Stimulated activated CD8-positive, alpha-beta memory T cell treated with anti-CD3 and anti-CD28 coated beads, Interleukin-12 subunit alpha, Interleukin-12 subunit beta, amount 100 ng/mL, for 1 hour (primary cell): ENCODE measurements at places on chromosomes 5 and 9.

- DNase-seq = no peak
Observed at GRCh38 chr5:180305481-180305880, 13.6 kb upstream of the MAPK9 start.

DNA sequence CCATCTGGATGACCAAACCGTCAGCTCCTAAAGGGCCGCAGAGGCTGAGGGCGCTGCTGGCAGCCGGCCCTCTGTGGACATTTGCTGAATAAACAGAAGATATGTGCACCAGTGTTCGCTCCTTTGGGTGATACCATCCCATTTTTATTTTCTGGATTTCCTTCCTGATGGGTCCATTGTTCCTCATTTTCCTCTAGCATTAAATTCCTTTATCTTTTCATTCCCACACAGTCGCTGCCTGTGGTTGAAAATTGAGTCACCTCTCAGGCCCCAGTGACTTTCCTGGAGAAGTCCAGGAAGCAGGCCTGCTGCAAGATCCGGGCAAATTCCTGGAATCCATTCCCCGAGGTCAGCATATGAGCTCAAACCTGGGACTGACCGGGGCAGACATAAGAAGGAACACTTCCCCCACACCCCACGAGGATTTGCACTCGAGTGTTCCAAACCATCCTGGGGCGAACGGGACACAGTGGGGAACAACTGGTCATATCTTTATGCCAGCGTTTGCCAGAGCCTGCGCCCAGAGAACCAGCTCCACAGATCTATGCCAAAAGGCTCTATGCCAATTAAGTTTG is 86.7 kb upstream of the PCA3 start:
- DNase-seq = no peak

- DNase-seq = no peak
Observed at GRCh38 chr5:135487839-135488514, 35.8 kb upstream of the TIFAB start.

- DNase-seq = no peak
Observed at GRCh38 chr5:71982717-71983395, 124.4 kb upstream of the MAP1B start.

- no peak for DNase-seq
Observed at GRCh38 chr5:52754051-52754450, 33.7 kb upstream of the ITGA1 start.

GRCh38 chr9:97808415-97808814 is 44.6 kb upstream of the FOXE1 start:
- DNase-seq = no peak

- no peak for DNase-seq
Observed at GRCh38 chr9:106621313-106622163, 241.4 kb upstream of the ZNF462 start.

DNA sequence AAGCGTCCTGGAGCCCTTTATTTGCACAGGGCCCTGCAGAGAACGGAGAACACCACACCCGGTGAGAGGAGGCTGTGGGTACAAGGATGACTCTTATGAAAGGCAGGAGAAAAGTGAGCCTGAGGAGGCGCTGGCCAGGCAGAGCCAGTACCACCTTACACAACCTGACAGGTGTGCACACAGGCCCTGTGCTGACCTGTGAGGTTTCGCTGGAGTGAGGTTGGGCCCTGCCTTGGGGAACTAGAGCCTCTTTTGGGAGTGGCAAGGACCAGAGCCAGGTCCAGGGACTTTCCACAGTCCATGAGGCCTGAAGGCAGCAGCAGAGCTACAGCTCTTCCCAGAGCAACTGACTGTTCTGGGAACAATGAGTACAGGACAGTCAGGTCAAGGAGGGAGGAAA is 3.1 kb downstream of the SRD5A1 start:
- DNase-seq = no peak

DNA sequence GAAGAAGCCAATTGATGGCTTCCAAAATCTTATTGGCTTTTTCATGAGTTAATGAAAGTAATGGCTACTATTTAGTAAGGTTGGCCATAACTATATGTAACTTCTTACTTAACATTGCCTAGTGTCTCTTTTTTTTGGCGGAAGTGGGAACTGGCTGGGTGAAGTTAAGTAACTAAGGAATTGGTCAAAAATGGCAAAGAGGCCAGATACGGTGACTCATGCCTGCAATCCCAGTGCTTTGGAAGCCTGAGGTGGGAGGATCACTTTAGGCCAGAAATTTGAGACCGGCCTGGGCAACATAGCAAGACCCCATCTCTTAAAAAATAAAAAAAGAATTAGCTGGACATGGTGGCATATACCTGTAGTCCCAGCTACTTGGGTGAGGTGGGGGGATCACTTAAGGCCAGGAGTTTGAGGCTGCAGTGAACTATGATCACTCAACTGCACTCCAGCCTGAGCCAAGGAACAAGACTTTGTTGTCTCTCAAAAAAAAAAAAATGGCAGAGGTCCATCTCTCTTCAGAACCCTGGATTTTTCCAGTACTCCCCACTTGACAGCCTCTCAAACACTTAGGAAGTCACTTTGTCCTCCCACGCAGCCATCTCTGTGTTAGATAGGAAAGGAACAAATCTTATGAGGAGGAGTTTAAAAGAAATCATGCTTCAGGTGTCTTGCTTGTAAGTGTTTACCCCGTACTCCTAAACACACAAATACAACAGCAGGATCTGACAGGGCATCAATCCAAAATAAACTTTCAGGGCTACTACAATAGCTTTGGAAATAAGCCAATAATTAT is 75.7 kb downstream of the TEK start:
- DNase-seq = no peak

GRCh38 chr9:111034170-111034897 is 3.9 kb downstream of the LPAR1 start:
- DNase-seq = no peak

DNA sequence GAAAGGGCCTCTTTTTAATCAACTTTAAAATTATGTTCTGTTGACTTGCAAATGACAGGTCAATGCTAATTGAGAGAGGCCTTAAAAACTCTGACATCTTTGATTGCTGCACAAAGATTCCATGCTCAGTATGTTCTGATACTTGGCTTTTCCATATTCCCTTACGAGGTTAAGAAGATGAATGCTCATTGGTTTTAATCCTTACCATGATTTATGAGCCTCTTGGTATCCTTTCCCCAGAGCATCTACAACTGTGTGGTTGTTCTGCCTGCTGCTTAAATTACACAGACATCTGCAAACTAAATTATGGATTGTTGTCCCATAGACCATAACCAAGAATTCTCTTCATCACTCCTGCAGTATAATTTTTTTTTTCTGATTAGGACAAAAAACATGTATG is 352.6 kb downstream of the CDH12 start:
- DNase-seq = no peak

GRCh38 chr5:181203777-181204112 is 1.3 kb downstream of the TRIM7 start:
- DNase-seq = no peak

DNA sequence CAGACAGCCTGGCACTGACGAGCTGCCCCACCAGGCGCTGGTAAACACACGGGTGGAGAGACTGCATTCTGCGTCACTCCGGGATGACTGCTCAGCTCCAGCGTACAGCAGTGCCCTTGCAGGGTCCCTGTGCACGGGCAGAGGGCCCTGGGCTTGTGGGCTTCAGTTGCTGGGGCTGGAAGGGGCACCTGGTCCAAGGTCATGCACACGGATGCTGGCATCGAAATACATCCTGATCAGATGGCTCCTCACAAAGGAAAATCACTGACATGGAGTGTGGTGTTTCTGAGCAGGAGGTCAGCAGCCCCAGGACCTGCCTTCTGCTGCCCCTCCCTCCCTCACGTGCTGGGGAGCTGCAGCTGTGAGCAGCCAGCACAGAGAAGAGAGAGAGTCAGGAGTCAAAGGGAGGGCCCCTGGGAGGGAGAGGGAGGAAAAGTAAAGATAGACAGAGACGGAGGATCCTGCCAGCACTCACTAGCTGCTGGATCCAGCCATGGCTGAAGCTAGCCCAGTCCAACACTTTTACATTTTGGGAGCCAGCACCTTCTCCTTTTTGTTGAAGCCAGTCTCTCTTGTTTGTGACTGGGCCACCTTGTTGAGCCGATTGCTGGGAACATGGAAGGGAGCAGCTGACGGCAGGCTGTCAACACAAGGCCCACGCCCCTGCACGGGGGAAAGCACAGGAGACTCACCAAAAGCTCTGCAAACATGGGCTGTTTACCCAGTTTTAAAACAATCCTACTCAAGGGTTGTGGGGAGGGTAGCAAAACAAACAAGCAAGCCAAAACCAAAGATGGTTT is 166.5 kb upstream of the PHYKPL start:
- DNase-seq = no peak

DNA sequence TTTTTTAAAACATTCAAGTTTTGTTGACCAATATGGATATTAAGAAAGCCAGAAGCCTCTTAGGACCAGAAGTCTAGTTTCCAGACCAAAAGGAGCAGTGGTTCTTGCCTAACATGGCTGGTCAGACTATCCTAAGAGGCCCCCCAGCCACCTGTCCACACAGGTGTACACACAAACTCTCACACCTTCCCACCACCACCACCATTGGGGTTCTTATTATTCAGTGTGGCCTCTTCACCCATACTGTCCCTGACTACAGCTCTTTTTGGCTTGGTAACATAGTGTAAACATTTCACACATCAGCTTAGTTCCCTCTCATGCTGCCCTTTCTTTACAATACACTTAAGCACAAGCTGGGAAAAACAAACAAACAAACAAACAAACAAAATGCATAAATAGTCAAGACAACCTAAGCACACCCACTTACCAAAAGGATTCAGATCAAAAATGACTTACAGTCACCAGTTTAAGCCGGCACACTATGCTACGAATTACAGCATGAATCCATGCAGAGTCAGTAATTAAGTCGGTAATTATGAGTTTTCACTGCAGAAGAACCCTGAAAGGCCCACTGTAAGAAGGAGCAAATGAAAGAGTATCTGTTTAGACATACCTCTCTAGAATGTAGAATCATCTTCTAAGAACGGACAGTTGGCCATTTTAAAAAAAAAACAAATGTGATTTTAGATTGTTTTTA is 9.5 kb downstream of the LHFPL2 start:
- no peak for DNase-seq

DNA sequence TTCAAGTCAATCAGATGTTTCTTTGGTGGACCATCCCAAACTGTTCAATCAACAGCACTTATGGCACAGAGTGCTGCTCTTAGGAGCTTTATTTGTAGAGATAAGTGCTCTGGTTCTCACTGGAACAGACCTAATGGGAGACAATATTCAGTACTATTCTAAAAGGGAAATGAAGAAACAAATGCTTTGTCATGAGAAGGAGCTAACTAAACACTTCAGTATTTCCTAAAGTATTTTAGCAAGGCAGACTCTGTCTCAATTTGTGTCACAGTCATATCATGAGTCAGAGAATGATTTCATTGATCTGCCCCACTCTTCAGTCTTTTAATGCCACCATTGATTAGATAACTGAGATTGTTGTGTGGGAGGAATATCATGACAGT is 175.3 kb downstream of the SLF1 start:
- no peak for DNase-seq

DNA sequence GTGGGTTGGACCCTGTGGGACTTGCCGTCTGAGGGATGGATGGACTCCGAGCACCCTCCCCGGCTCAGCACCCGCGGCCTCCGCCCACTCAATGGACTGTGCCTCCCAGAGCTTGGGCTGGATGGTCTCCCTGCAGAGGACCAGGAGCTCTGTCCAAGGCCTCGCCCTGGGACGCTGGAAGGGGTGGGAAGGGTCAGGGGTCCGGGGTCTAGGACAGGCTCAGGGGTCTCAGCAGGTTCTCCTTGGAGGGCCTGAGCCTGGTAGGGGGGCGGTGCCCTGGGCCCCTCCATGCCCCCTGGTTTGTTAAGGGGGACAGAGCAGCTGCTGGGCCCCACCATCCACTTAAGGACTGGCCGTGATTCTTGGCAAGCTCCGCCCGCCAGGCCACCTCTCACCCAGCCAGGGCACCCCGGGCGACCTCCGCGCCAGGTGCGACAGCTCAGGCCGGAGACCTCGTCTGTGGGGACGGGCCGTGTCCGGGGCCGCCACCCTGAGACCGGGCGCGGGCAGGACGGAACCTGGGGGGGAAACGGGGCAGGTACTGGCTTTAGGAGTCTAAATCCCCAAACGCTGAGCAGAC is 29.2 kb downstream of the EXOC3 start:
- no peak for DNase-seq

- DNase-seq = no peak
Observed at GRCh38 chr5:78755822-78756429, 107.4 kb upstream of the LHFPL2 start.

DNA sequence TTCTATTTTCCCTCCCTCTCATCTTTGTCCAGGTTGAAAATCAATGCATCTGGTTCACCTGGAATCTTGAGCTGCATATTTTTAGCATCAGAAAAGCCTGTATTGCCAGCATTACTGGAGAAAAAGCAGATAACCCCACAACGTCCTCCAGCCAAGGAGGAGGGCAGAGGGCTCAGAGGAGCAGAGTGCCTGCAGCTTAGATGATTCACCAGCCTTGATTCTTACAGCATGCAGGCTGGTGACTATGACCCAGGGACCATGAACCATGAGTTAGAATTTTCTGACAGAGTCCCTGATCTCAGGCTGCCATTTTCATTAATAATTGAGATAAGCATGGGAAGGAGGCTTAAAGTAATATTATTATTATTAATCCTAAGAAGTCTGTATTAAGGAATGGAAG is 278.2 kb downstream of the BRINP1 start:
- no peak for DNase-seq

- no peak for DNase-seq
Observed at GRCh38 chr9:130997925-130998596, 10.9 kb upstream of the LAMC3 start.

GRCh38 chr5:173981185-173981761 is 7.7 kb upstream of the C5orf47 start:
- no peak for DNase-seq

GRCh38 chr5:172886974-172887501 is 53.0 kb downstream of the ERGIC1 start:
- no peak for DNase-seq

DNA sequence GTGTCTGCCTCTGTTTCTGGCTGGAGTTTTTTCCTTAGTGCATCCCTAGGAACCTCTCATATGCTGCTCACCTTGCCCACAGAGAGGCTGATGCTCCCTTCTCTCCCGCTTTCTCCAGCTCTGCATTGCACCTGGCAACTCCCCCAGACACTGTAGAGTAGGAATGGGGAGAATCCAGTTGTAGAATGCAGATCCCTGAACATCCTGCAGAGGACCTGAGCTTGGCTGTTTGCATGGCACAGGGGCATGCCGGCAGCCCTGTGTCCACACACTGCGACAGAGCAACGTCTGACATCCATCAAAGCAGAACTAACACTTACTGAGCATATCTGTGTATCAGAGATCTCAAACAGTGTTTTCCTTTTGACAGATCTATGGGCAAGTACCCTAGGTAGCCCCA is 19.9 kb downstream of the IDNK start:
- DNase-seq = no peak

DNA sequence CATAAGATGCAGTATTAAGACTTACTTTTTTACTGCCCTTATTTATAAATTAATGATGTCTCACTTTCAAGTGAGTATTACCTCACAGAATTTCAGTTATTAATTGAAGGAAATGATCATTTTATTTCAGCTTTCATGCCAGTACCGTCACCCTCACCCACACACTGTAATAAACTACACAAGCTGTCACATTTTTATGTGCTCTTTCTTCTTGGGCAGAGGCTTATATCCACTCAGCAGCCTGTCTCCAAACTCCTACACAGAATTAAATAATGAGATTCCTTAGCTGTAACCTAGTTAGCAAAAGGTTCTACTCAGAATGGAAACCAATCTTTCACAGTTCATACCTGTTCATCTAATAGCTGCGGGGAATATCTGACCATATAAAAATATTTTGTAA is 1915.8 kb upstream of the CDH6 start:
- no peak for DNase-seq

- DNase-seq = no peak
Observed at GRCh38 chr5:57853929-57854697, 371.5 kb upstream of the ACTBL2 start.
